Fibroblast of skin of left biceps (primary cell): ENCODE measurements at places on chromosomes 5 and 9.

DNA sequence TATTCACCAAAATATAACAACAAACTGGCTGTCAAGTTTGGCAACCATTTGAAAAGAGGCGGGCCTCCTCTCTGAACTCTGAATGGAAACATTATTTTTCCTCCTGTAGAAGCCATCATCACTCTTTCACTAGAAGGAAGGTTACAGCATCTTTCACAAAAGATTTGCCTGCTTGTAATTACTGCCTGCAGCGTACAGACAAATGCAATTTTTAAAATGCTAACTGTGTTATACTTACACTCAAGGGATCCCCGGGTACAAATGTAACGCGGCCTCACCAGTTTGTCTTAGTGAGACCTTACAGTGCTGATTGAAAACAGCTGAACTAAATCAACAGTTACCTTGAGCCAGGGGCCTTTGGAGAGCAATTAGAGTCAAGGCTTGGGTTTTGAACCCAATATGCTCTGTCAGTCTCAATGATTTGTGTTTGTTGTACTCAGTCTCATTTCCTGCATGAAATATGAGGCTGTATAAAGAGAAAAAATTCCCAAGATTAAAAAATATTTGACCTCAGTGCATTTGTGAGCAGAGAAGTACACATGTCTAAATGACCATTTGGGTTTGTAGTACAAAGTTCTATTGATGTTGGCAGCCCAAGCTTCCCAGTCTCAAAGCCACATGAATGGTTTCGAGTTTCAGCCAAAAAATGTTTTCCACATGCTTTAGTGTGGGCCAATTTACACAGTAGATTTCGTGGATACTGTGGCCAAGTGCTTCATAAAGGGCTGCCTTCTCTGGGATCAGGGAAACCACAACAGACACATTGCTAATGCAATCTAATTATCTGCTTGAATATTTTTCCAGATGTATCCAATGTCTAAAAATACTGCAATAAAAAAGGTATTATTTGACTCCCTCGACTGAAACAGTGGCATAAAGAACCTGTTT is 500.0 kb downstream of the SPATA31D1 start:
- peak; percentile 83 for DNase-seq

DNA sequence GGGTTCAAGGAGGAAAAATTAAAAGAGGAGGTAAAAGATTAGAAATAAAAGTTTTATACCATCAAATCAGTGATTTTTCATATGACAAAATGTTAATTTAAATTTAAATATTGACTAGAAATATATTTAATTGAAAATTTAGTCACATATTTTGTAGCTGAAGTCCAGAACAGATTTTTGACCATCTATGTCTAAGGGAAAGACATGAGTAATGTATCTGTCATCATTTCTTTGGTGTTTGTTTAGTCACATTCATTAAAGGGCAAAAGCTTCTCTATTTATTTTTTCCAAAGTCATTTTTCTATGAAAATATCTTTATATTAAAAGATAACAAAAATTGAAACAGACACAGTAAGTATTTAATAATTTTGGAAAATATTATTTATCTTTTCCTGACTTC is 252.0 kb upstream of the ISL1 start:
- DNase-seq, result no peak

- no peak for DNase-seq
Observed at GRCh38 chr5:74622122-74622521, 18.4 kb downstream of the ENC1 start.

- no peak for DNase-seq
Observed at GRCh38 chr5:171963416-171963815, 43.0 kb downstream of the FBXW11 start.

GRCh38 chr9:19934301-19934871 is 145.5 kb upstream of the SLC24A2 start:
- no peak for DNase-seq

DNA sequence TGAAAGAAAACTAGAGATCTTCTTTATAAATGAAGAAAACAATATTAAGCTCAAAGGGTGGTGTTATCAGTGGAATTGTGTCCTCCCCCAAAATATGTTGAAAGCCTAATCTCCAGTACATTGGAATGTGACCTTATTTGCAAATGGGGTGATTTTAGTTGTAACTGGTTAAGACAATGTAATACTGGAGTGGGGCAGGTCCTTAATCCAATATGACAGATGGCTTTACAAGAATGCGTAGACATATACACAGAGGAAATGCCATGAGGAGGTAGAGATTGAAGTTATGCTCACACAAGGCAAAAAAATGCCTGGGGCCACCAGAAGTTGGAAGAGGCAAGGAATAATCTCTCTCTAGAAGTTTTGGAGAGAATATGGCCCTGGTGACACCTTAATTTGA is 13.7 kb upstream of the TRIM32 start:
- no peak for DNase-seq

- peak; percentile 85 for DNase-seq
Observed at GRCh38 chr9:128159784-128160602, at the start of gene BBLN. Gene BBLN (plus strand): TSS chr9:128160265. CDS start chr9:128160408, 143 bp downstream.

DNA sequence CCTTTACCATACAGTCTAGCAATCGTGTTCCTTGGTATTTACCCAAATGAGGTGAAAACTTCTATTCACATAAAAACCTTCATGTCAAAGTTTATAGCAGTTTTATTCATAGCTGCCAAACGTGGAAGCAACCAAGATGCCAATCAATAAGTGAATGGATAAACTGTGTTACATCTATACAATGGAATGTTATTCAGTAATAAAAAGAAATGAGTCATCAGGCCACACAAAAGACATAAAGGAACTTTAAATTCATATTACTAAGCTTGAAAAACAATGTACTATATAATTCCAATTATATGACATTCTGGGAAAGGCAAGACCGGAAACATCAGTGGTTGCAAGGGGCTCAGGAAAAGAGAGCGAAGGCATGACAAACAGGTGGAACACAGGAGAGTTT is 679.9 kb downstream of the ISL1 start:
- DNase-seq, result no peak

- DNase-seq, result no peak
Observed at GRCh38 chr9:15079989-15080388, 169.8 kb upstream of the FREM1 start.

DNA sequence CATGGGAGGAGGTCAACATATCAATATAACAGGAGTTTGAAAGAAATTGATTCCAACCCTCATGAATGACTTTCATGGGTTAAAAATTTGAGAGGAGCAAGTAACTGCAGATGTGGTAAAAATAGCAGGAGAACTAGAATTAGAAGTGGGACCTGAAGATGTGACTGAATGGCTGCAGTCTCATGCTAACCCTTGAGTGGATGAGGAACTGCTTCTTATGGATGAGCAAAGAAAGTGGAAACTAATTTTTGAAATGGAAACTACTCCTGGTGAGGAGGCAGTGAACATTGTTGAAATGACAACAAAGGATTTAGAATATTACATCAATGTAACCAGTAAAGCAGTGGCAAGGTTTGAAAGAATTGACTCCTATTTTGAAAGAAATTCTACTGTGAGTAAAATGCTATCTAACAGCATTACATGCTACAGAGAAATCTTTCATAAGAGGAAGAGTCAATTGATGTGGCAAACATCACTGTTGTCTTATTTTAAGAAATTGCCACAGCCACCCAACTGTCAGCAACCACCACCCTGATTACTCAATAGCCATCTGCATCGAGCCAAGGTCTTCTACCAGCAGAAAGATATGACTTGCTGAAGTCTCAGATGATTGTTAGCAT is 1683.2 kb downstream of the MAT2B start:
- DNase-seq, result no peak

DNA sequence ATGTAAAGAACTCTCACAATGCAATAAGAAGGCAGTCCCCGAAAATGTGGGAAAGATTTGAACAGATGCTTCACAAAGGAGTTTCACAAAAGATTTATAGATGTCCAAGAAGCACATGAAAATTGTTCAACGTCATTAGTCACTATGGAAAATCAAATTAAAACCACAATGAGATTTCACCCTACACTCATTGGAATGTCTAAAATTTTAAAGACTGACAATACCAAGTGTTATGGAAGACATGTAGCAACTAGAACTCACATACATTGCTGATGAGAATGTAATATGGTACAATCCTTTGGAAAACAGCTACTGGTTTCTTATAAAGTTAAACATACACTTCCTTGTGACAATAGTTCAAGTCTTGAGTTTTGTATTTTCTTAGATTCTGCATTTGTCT is 11.0 kb upstream of the RECK start:
- no peak for DNase-seq

- DNase-seq, result no peak
Observed at GRCh38 chr5:43634621-43635020, 31.6 kb downstream of the NNT start.

DNA sequence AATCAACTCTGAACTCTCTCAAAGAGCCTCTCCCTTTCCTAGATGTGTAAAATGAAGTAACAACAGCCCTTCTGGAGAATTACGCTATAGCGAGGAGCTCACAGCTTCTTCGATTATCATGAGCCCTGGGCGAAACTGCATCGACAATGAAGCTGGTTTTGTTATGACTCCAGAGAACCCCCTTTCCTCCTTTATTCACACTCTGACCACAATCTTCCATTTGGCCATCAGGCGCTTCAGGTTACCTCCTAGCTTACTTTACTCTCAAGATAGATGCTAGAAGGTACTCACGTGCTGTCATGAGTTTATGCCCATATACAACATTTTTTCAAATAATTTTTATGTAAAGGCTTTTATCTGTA is 362.7 kb upstream of the RFX3 start:
- DNase-seq, result no peak

- DNase-seq, result no peak
Observed at GRCh38 chr5:121366515-121366914, 485.2 kb upstream of the FTMT start.

GRCh38 chr5:171157775-171158174 is 151.3 kb upstream of the TLX3 start:
- DNase-seq, result no peak

DNA sequence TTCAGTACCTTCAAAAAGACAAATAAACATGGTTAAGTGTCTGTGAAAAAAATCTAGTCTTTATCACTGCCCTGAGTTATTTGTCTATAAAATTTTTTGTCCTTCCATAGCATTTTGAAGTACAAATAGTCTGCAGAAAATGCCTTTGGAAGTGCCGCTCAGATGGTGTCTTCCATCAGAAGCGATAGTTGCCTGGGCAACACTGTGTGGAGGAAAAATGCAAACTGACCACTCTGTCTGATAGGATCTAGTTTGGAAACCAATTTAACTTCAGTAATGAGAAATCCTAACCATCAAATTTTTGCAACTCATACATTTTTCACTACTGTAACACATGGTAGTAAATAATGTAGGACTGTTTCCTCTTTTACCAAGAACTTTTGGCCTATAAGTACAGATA is 449.9 kb downstream of the PRELID2 start:
- DNase-seq, result no peak

GRCh38 chr5:31815376-31815775 is 176.4 kb downstream of the PDZD2 start:
- DNase-seq, result no peak

DNA sequence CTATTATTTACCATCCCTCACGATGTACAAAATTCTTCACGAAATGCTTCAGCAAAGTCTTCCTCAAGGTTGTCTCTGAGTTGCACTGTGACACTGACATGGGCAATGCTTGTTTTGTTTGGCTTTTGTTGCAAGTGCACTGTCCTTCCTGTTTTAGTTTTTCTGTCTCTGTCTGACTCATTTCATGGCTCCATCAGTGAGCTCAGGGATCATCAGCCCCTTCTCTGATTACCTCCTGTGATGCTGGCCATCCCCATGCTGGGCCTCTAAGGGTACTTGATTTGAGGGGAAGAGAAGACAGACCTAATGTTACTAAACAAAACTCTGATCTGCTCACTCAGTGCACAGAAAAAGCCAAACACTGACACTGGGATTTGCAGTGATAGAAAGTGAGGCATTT is 37.6 kb upstream of the STX17 start:
- no peak for DNase-seq

GRCh38 chr9:134295101-134295745 is 31.0 kb upstream of the RXRA start:
- no peak for DNase-seq

DNA sequence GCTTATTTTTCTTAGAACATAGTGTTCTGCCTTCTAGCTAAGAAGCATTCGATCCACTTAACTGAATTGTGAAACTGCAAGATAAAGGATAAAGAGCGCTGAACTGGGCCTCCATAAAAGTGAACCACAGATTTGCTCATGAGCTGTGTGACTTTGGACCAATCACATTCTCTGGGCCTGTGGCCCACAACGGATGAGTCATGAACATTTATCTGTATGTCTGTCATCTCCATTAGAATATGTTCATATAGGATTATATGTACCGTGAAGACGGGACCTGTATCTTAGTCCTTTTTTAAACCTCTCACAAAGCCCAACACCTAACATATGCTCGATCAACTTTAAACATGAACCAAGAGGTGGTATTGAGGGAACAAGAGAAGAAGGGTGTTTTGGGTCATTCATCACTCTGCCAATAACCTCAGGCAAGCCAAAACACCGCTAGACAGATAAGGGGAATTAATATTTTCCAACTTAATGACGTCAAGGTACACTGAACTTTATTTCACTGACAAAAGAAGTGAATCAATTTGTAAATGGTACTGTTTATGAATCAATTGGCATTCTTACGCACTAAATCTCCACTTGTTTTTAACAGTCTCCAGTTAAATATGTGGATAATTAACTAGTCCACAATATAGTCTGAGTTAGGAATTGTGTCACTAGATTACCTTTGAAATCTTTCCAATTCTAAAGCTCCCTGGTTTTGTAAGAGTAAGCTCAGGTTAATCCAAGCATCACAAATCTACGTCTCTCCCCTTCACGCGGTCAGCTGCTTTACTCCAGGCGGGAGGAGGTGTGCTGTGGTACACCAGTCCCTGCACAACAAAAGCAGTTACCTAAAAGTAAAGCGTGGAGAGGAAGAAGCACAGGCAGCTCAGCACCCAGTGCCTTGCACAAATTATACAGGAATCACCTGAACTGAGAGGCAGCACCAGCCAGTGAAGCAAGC is 1.6 kb downstream of the TMEM245 start:
- peak; percentile 72 for DNase-seq

DNA sequence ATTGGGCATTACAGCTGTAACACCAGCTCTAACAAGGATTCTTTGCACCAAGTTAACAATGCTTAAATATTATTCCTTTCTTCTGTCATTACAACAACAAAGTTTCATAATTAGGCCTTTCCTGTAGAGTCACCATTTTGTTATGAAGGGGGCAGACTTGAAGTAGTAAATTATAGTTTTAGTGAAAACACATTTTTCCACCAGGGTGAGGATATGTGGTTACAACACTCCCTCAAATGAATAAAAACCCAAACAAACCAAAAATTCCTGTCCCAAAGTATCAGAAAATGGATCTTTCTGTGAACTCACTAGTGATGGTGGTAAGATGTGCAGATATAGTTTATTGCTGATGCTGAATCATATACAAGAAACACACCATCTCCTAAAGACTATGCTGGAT is 250.5 kb upstream of the TUT7 start:
- peak; percentile 92 for DNase-seq

DNA sequence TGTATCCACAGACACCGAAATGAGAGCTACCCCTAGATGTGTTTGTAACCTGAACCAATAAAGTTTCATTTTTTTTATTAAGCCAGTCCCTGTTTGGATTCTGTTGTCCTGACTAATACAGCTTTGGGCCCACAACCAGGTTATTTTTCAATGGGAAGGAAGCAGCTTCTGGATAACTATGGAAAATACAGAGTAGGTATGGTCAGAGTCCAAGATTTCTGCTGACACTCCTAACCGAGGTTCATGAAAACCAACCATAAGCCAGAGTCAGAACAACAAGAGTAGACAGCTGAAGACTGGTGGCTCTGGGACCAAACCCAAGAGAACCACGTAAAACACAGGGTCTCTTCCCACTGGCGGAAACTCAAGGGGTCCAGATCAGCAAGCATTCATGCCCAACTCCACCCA is 10.8 kb downstream of the KLF9 start:
- DNase-seq, result no peak

GRCh38 chr5:137870647-137871339 is 3.1 kb downstream of the MYOT start:
- no peak for DNase-seq
